ENCODE measurements at places on chromosomes 12 and 14. TPM values are rescaled to one million over a fixed set of nuclear protein-coding genes. Genes with fewer than 3 reads are reported as not detected.
A peak's percentile ranks its signal among the peaks of the same experiment; 100 is the strongest.

- peak; percentile 42 for DNase-seq
These were observed 23.8 kb upstream of the PHC1 start for GRCh38 chr12:8890313-8891085.

DNA sequence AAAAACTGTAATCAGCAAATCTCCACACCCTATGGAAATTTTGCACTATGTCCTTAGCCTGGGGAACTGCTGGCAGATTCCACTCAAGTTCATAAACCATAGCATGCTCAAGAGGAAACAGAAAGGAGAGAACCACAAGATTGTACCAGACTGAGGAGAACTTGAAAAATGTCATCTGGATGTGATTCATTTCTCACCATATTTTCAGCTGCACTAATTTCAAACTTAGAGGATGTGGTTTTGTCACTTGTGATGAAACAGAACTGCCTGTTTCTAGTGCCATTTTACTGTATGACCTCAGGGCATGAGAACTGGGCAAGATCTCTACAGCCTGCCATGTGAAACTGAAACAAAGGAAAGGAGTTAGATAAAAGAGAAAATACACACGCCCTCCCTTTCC, 1493.1 kb upstream of the FLRT2 start:
- peak; percentile 85 for DNase-seq

The KRT5 gene
- total RNA-seq, result not detected

The LPAR5 gene
- total RNA-seq, result 0.27 TPM

The PPFIA2 gene
- total RNA-seq, result 1.8 TPM

DNA sequence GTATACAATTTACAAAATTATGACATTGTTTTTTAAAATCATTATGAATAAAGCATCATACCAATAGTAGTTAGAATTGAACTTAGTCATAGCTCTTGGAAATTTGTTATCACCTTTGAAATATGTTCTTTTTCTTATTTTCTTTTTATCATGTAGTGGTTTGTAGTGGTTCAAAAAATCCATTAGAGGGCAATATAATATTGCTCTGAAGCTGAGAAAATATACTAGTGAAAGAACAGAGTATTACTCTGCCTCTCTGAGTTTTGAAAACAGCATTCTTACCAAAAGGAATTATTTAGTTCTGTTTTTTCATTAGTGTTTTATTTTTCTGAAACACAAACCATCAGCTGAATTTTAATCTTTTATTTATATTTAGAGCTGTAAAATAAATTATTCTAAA, 76.2 kb downstream of the PDZRN4 start:
- DNase-seq, result no peak

The KCNJ8 gene
- 2.0 TPM for total RNA-seq

DNA sequence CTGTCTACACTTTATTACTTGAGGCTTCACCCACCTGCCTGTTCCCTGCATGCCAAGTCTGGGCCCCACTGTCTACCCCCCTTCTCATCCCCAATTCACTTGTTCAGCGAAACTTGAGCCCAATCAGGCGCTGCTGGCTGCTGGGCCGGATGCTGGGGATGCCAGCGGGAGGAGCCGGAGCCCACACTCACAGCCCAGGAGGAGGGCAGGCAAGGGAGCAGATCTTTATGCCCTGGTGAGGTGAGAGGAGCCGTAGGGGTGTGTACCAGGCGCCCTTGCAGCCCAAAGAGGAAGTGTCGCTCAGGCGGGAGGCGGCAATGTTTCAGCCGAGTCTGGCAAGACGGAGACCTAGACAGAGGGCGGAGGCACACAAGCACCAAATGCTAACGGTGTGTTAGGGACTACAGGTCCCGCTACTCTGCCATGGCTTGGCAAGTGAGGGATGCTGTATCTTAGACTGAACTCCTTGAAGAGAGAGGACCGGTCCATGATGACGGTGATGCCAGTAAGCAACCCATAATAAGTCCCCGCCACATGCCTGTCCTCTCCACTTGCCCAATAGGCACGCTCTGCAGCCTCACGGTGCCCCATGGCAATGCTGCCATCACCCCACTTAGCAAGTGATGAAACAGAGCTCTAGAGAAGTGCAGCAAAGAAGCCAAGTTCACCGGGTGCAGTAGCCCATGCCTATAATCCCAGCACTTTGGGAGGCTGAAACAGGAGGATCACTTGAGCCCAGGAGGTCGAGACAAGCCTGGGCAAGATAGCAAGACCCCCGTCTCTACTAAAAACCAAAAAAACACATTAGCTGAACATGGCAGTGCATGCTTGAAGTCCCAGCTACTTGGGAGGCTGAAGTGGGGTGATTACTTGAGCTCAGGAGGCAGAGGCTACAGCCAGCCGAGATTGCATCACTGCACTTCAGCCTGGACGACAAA, 41.6 kb downstream of the LRRC74A start:
- DNase-seq, result no peak

- DNase-seq, result peak; percentile 3
These were observed 165.0 kb upstream of the GZMB start for GRCh38 chr14:24798911-24799462.

All from HT1080 (cell line).